ENCODE measurements at places on chromosomes 7 and 10. TPM values are rescaled to one million over a fixed set of nuclear protein-coding genes. Genes with fewer than 3 reads are reported as not detected.
A peak's percentile ranks its signal among the peaks of the same experiment; 100 is the strongest.

GRCh38 chr10:11756766-11757315 is 14.7 kb downstream of the ECHDC3 start:
- DNase-seq, result no peak

DNA sequence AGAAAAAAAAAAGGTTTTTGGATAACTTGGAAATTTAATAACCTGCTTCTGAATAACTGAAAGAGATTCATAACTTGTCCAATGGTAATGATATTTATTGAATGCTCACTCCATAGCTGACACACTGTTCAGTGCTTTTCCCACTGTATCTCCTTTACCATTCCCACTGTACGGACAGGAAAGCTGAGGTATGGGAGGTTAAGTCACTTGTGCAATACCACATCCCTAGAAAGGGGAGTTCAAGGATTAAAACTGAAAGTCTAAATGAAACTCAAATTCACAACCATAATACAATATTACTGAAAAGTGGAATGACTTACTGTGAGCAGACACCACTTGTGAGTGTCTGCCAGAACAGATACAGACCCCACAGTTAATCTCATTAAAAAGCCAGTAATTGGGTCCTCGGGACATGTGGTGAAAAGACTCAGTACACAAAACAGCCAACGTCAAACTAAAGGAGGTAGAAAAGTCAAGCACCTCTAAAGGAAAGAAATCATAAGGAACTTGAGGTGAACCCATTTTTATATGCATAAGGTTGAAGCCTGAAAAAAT is 13.8 kb upstream of the RHOBTB1 start:
- no peak for DNase-seq

- DNase-seq, result no peak
Measured at GRCh38 chr10:16155834-16156233, 281.0 kb upstream of the PTER start.

GRCh38 chr10:114507449-114507848 is 103.1 kb upstream of the AFAP1L2 start:
- DNase-seq, result peak; percentile 97

GRCh38 chr10:63579371-63580014 is 58.3 kb downstream of the REEP3 start:
- no peak for DNase-seq

DNA sequence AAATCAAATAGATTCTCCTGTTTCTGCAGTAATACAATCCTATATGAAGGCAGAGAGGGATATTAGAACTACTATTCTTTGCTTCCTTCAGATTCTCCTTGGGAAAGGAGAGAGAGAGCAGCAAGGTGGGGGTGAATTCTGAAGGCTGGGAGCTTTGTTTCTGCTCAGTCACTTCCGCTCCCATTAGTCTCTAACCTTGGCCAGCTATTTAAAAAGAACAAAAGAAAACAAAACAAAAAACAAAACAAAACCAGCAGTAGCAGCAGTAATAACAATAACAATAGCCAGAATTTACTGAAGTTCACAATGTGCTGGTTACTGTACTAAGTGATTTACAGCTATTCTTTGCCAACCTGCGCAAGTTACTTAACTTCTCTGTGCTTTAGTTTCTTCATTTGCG is 9.9 kb downstream of the GPR85 start:
- DNase-seq, result no peak

DNA sequence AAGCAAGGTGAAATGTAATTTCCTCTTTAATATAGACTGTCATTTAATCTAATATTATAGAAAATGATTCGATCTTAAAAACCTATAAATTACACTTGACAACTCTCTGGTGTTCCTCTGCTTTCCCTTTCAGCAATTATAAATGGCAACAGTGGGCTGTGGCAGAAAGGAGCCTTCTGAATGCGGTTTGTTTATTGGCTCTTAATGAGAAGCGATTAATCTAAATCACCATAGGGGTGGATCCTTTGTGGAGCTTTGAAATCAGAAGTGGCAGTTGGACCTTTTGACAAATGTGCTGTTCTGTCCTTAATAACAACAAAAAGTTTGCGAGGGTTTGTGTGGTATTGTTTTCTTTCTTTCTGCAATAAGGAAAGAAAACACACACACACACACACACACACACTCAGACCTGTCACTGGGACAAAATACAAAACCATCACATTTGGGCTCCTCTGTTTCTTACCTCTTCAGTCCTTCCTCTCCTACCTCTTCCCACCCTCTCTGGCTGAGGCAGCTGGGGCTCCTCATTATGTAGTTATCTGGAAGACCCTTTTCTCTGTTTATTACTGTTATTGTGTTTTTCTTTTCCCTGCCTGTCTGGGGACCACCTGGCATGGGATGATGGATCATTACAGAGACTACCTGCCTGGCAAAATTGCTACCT is 316.2 kb downstream of the SORCS3 start:
- no peak for DNase-seq

PTF1A gene
- total RNA-seq, result 138 TPM

DNA sequence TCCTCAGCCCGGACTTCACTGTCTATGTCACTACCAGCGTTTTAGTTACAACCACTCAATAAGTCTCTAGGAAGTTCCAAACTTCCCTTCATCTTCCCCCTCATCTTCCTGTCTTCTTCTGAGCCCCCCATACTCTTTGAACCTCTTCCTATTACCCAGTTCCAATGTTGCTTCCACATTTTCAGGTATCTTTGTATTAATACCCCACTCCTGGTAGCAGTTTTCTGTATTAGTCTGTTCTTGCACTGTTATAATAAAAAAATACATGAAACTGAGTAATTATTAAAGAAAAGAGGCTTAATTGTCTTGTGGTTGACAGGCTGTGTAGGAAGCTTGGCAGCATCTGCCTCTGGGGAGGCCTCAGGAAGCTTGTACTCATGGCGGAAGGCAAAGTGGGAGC is 218.6 kb downstream of the BICC1 start:
- DNase-seq, result no peak

DNA sequence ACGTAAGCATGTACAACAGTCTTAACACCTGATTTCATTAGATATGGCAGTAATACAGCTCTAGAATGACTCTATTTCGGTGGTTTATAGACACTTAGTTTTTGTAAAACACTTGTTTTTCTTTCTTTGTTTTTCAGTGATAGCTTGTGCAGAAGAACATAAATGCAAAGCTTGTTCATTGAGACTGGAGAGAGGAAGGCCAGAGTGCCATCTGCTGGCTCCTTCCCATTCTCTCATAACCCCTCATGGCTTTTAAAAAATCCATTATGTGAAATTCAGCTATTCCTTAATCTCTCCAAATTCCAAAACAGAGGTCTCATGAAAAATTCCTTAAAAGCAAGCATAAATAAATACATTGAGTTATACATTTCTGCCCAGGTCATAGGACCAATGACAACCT is 76.3 kb downstream of the CACNB2 start:
- peak; percentile 26 for DNase-seq

DNA sequence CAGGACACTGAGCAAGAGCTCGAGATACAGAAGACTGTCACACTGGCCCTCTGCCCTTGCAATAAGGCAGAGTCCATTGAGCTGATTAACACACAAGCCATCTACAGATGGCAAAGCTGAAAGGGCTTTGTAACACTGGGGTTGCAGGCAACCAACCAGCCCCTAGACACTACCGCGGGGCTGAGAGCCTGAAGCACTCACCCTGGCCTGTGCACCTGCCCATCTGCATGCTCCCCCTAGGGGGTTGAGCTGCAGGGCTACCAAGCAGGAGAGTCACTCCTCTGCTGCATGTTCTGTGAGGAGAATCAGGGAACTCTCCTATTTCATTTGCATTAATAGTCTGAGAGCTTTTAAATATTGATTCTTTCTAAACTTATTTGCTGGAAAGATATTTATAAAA is 128.1 kb upstream of the VIPR2 start:
- DNase-seq, result no peak

KLHDC10 gene
- 15.6 TPM for total RNA-seq

GRCh38 chr7:150570556-150571465 is 3.6 kb downstream of the GIMAP4 start:
- no peak for DNase-seq

GRCh38 chr7:125480762-125481161 is 551.1 kb upstream of the POT1 start:
- no peak for DNase-seq

TCERG1L gene
- total RNA-seq, result 4.2 TPM

DNA sequence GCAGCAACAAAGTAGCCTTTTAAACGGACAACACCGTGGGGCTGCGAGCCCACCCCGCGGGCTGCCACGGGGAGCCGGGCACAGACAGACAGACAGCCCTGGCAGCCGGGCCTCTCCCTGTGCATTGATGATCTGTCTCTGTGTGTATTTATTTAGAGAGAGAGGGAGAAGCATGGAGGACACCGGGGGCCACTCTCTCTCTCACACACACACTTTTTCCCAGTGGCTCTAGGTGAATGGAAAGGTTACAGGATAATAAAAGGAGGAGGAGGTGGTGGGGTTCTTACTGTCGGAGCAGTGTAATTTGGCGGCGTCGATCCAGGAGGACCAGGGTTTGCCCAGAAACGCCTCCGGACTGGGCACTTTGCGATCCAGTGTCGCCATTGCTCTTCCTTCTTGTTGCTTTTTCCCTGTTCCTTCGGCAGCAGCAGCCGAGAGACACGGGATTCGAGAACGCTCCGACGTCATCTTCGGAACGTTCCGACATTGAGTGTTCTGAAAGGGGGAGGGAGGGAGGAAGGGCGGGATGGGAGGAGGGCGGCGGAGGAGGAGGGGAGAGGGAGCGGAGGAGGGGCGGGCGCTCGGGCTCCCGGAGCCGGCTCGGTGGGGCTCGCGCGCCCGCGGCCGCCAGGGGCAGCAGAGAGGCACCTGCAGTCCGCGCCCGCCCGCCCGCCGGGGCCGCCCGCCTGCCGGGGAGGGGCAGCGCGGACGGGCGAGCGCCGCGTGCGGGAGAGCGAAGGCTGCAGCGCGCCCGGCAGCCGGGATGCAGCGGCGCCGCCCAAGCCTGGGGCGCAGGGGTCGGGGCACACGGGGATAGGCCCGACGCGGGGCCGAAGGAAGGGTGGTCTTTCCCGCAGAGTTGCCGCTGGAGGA is at the start of gene ATXN7L1:
ATXN7L1 (minus strand) TSS at position 509 of the 873 bp plus-strand sequence; CDS start at position 468, 41 bp downstream.
- DNase-seq, result peak; percentile 96

DNA sequence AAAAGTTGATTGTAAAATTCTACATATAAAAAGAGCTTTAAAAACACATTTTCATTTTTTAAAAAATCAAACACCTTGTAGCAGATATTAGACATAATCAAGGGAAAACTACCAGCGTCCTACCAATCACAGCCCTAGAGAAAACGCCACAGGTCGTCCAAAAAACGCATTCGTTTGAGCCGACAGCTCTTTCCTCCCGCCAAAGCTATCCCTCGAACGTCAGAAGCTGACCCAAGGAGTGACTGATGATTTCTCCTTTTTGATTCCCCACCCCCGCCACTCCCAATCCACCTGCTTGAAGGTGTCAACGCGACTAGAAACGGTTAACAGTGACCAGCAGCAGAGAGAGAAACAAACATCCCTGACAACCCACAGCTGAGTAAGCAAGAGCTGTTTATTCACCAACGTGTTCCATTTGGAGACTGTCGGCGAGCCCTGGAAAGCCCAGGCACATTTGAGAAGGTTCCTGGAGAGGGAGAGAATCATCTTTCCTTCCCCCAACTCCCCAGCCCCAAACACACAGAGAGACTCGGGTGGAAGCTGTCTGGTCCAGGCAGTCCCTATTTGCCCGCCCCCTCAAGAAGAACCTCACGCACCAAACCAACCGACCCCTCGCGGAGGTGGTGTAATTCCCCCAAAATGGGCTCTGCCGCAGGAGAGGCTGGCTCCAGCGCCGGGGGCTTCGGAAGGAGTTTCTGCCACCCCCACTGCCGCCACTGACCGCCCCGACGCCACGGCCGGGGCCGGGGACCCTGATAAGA is 622 bp downstream of the CPEB3 start:
- peak; percentile 61 for DNase-seq

DNA sequence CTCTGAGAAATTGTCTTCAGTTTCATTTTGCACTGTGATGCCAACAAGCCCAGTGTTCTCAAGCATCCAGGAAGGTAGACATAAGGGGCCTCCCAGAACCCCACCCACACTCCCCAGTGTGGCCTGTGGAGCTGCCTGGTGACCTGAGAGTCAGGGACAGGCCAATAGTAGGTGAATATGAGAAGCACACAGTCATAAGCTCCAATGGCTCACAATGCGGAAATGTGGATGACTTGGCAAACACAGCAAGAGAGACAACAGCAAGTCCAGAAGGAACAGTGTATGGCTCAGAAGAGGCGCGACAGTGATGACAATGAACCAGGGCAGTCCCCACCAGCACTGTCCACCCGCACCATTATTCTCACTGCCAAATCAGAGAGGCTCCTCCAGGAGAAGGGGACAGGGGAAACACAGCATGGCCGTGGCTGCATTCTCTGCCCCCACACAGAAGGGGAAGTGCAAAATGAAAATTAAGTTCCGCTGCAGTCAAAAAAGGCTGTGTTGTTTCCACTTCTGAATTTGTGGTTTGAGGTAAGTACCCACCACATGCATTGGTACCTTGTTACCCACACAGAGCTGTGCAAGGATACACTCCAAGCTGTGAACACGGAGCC is 419.8 kb downstream of the GRID1 start:
- DNase-seq, result no peak

- DNase-seq, result peak; percentile 70
Measured at GRCh38 chr10:63720072-63720537, 198.9 kb downstream of the REEP3 start.
